ENCODE measurements at places on chromosomes 6 and 20.

- DNase-seq, result no peak
Observed at GRCh38 chr20:11808841-11809240, 108.9 kb upstream of the BTBD3 start.

- no peak for DNase-seq
Observed at GRCh38 chr20:61645732-61646131, 393.7 kb downstream of the CDH4 start.

DNA sequence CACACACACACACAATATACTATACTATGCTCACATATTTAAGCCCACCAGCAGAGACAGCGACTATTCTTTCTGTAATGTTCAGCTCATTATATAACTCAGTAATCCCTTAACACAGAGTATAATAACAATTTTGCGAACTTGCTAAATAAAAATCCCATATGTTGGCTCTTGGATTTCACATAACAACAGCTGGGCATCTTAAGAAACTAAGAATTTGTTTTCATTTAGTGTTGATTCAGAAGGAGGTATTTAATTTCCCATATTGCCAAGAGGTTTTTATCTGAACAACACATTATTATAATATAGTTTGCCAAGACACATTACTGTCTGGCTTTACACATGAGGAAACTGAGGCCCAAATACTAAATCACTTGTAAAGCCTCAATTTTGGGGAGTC is 7.4 kb downstream of the ECT2L start:
- no peak for DNase-seq

DNA sequence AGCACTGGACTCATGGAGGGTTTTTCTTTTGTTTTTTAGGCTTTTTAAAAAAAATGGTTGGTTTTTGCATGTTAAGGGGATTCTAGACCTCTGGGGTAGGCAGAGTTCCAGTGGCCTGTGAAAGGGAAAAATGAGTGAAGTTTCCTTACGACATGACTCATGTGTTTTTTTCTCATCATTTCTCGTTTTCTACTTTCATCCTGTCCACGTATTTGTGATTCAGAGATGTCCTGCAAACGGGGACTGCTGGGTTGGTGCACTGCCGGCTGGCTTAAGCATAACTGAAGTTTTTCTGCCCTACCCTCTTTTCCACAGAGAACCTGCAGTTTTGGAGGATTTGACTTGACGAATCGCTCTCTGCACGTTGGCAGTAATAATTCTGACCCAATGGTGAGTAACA is 182.3 kb downstream of the SASH1 start:
- DNase-seq, result no peak

- DNase-seq, result no peak
Observed at GRCh38 chr6:67748521-67748920, 886.6 kb upstream of the ADGRB3 start.

DNA sequence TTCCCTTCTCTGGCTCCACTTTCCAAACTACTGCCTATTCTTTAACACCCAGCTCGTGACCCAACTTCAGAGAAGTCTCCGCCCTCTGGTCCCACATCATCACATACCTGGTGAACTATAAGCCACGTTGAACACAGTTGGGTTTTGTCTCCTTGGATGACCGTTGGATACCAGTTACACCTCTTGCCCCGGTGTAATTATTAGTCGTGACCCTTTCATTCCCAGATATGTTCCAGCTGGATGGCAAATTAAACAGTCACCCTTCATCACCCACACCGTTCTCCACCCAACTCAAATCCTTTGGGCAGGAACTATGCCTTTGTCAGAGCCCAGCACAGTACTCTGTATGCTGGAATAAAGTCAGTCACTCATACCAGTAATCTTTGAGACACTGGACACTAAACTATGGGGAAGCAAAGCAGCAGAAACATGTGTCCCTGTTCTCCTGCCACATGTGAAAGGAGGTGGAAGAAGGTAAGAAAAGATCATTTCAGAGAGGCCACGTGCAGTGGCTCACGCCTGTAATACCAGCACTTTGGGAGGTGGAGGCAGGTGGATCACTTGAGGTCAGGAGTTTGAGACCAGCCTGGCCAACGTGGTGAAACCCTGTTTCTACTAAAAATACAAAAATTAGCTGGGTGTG is 22.5 kb downstream of the PLAGL2 start:
- DNase-seq, result no peak

- DNase-seq, result no peak
Observed at GRCh38 chr6:347951-348859, 43.3 kb upstream of the IRF4 start.

GRCh38 chr6:101413773-101414172 is 20.3 kb downstream of the GRIK2 start:
- no peak for DNase-seq

- no peak for DNase-seq
Observed at GRCh38 chr20:62211769-62212288, 8.2 kb downstream of the HRH3 start.

- no peak for DNase-seq
Observed at GRCh38 chr6:70954176-70954575, 2.7 kb downstream of the B3GAT2 start.

- DNase-seq, result no peak
Observed at GRCh38 chr20:44428174-44429016, 47.3 kb upstream of the TTPAL start.
